ENCODE measurements at places on chromosomes 13 and 19.

GRCh38 chr19:53140351-53140750 is 7.6 kb upstream of the ZNF415 start:
- DNase-seq = no peak

GRCh38 chr19:44776402-44777096 is 1.1 kb upstream of the CBLC start:
- no peak for DNase-seq

GRCh38 chr19:1270854-1271527 is 1.9 kb downstream of the CIRBP start:
- DNase-seq = no peak

GRCh38 chr19:4437103-4437502 is 20.5 kb downstream of the UBXN6 start:
- no peak for DNase-seq

DNA sequence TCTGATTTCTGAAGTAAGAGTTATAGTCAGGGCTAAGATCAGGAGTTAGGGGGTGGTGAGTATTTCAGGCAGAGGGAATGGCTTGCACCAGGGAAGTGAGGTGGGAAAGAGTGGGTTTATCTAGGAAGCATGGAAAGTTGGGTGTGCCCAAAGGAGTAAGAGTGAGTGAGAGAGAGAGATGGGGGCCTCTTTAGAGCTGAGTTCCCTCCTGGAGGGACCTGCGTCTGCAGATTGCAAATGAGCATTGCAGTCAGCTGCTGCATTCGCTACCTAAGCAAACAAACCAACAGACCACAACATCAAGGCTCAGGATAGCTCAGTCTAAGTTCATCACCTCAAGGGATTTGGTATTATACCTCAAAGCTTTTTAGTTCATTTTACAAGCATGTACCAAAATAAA is 405.8 kb downstream of the FGF9 start:
- no peak for DNase-seq

DNA sequence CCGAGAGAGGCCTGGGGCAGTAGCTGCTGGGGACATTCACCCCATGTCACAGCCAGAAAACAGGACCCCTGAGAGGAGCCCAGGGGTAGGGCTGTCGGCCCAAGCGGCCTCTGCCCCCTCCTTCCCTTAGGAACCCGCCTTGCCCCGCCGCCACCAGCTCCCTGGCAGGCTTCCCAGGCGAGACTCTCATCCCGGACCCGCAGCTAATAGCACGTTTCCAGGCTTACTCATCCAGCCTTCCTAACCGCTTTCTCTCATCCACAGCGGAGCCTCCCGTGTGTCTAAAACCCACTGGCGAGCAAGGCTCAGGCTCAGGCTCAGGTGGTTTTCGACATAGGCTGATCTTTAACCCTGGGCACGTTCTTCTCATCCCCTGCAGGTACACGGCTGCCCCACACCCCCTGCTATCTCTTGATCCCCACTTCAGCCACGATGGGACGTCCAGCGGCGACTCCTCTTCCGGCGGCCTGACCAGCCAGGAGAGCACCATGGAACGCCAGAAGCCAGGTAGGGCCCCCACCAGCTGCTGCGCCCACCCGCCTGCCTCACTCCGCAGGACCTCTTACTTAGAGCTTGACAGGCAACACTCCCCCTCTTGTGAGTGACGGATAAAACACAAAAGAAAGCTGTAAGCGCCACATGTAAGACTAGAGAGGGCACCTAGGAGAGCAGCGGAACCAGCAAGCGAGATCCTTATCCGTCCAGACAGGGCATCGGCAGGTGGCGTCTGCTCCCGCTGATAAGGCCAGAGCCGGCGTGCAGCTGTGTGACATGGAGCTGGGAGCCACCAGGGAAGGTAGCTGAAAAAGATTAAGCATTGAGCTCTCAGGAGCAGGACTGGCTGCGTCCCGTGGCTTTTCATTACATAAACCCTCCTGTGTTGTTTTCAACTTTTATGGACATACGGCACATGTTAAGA is 71.3 kb downstream of the DPF1 start:
- no peak for DNase-seq

DNA sequence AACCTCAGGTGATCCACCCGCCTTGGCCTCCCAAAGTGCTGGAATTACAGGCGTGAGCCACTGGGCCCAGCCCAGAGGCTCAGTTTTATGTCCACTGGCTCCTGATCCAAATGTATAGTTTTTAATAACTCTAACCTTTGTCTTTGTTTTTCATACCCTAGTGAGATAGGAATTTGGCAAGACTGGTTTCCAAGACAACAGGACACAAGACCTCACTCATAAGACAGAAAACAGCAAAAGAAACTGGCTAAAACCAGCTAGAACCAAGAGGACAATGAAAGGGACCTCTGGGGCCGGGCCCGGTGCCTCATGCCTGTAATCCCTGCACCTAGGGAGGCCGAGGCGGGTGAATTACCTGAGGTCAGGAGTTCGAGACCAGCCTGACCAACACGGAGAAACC is 27.6 kb downstream of the CPT1C start:
- DNase-seq = no peak

Data from cerebellar cortex (tissue), 1 donor.